ENCODE measurements at places on chromosomes 16 and 17. TPM values are rescaled to one million over a fixed set of nuclear protein-coding genes. Genes with fewer than 3 reads are reported as not detected.

The PRKCB gene
- 12.1 TPM for total RNA-seq

The SKAP1 gene
- total RNA-seq, result not detected

The FKBP10 gene
- 173 TPM for total RNA-seq

The C16orf86 gene
- total RNA-seq, result 2.3 TPM

The P2RX5 gene
- 15.5 TPM for total RNA-seq

The ICAM2 gene
- total RNA-seq, result 0.45 TPM

GRCh38 chr16:8572063-8572918 is 18.0 kb downstream of the TMEM114 start:
- no peak overlapping the region for H3K4me3 ChIP-seq
- DNase-seq, result no peak
- H3K36me3 ChIP-seq, result no peaks in the 10 kb centered on the region
- H3K27me3 ChIP-seq, result no peaks in the 10 kb centered on the region

DNA sequence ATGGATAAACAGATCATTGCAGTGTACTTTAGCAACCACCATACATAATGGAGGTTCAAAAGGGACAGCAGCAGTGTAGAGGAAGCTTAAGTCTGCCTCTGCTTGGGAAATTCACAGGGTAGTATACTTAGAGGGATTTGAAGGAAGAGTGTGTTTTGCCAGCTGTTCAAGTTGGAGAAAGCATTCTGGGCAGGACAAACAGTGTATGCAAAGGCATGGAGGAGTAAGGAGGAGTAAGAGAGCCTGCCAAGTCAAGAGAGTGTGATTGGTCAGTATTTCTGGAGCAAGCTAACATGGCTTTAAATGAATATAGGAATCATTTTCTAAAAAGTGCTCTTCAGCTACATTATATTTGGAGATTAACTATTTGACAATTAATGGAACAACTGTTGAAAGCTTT is 22.9 kb upstream of the PHAF1 start:
- no peak for DNase-seq
- H3K27ac ChIP-seq, result no peak overlapping the region
- no peaks in the 10 kb centered on the region for H3K27me3 ChIP-seq
- H3K36me3 ChIP-seq, result no peaks in the 10 kb centered on the region

GRCh38 chr17:27512511-27513346 is 56.5 kb downstream of the KSR1 start:
- no peak overlapping the region for H3K27ac ChIP-seq
- H3K4me3 ChIP-seq, result no peak overlapping the region
- H3K4me1 ChIP-seq, result peaks cover 15% of the 10 kb centered on the region
- DNase-seq, result no peak
- no peaks in the 10 kb centered on the region for H3K36me3 ChIP-seq
- no peaks in the 10 kb centered on the region for H3K27me3 ChIP-seq

DNA sequence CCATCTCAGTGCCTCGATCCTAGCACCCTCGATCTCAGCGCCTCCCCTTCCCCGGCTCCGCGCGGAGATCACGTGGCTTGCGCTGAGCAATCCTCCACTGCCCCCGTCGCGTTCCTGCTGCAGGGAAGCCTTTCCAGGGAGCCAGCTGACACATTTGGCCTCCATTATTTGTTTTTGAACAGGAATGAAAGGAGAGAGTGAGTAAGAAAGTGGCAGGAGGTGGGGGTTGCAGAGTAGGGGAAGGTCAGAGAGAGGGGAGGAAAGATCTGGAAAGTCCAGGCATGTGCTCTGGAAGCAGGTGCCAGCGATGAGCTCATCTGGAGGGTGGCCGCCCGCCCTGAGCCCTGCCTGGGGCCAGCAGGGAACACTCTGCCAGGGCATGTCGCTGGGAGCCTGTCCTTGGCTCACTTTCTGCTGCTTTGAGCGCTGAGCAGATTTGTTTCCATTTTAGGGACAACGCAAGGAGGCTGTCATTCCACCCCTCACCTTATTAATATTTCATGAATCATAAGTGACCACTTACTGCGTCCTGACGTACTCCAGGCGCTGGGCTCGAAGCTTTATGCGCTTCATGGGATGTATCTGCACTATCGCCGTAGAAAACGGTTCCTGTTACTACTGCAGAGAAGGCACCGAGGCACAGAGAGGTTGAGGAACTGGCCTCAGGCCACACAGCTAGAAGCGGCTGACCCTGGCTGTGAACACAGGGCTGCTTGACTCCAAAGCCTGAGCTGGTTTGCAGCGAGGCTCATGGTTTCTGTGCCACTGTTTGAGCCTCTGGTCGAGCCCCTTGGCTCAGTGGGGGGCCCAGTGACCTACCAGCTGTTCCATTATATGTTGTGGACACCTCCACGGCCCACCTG is 283.1 kb downstream of the SEC14L1 start:
- peaks cover 50% of the 10 kb centered on the region for H3K4me1 ChIP-seq
- DNase-seq, result no peak
- H3K27me3 ChIP-seq, result no peaks in the 10 kb centered on the region
- no peaks in the 10 kb centered on the region for H3K36me3 ChIP-seq
- H3K4me3 ChIP-seq, result no peak overlapping the region

DNA sequence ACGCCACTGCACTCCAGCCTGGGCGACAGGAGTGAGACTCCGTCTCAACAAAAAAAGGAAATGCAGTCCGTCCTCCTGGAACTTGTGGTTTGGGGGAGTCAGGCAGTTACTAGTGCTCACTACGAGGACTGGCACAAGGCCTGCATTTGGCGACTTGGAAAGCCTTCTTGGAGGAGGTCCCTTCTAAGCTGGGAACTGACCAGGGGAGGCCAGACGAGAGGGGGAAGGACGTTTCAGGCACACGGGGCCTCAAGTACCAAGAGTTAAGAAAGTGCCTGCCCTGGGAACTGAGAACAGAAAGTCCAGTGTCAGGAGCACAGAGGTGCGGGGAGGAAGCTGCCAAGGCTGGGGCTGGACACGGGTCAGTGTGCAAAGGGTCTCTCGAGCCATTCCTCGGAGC is 89.9 kb downstream of the ABR start:
- no peaks in the 10 kb centered on the region for H3K4me1 ChIP-seq
- no peak overlapping the region for H3K27ac ChIP-seq
- no peaks in the 10 kb centered on the region for H3K27me3 ChIP-seq
- no peaks in the 10 kb centered on the region for H3K36me3 ChIP-seq

- no peak overlapping the region for H3K27ac ChIP-seq
- H3K4me3 ChIP-seq, result no peak overlapping the region
- no peak for DNase-seq
- H3K36me3 ChIP-seq, result peaks cover 12% of the 10 kb centered on the region
These were observed 22.7 kb downstream of the AP2B1 start for GRCh38 chr17:35609831-35610230.

DNA sequence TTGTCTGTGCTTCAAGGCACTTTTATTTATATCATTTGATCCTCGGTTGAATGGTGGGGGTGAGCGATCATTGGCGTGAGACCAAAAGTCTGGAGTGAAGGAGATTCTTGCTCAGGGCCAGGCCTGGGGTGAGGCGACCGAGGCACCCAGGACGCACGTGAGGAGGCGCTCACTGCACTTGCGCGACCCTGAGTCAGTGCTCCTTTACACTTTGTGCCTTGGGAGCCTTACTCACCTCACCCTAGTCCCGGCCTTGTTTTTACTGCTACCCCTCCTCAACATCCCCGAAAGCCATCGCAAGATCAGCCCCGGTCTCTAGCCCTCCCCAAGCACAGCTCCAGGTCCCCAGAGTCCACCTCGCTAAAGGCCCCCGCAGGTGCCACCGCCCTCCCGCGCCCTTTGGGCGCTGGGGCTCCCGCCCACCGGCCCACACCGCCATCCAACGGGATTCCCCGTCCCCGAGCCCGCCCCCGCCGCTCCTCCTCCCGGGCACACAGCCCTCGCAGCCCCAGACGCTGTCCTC is 496 bp downstream of the EZH1 start:
- H3K4me1 ChIP-seq, result no peaks in the 10 kb centered on the region
- H3K4me3 ChIP-seq, result peak overlapping the region; percentile 71
- H3K27me3 ChIP-seq, result peaks cover 13% of the 10 kb centered on the region
- peak; percentile 19 for DNase-seq
- no peaks in the 10 kb centered on the region for H3K36me3 ChIP-seq

Measured in H1 (cell line).